ENCODE measurements at places on chromosomes 13 and 19.

GRCh38 chr19:317710-318508 lies 26.7 kb downstream of the MIER2 start:
- no peak for DNase-seq

DNA sequence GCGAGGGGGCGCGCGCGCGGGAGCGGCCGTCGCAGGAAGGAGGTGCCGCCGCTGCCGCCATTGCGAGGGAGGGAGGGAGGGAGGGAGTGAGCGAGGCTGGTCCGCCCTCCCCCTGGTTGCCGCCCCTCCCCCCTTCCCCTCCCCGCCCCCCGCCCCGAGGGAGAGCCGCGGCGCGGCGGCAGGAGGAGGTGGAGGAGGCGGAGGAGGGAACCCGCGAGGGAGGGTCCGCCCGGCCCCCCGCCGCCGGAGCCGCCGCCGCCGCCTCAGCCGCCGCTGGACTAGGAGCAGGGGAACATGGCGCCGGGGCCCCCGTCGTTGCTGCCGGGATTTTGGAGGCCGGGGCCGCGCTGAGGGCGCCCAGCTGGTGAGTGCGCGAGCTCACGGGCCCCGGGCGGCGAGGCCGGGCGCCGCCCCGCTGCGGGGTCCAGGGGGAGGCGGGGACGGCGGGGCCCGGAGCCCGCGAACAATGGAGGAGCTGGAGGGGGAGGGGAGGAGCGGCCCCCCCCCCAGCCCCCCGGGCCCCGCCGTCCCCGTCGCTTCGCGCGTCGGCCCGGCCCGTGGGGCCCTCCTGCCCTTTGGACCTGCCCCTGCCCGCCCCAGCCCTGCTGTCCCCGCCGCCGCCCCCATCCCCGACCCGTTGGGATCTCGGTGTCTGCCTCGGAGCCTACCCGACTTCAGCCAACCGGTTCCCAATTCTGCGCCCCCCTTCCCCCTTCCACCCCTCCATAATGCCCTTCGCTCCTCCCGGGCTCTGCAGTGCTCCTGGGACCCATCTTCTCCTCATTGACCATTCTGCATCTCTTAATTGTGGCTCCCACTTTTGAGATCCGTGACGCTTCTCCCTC lies at the start of gene ARHGAP35:
ARHGAP35 (plus strand) TSS at position 152 of the 845 bp plus-strand sequence. CDS start 57,679 bp downstream, outside the sequence.
- DNase-seq = no peak

GRCh38 chr13:102286326-102286725 lies 115.5 kb downstream of the FGF14 start:
- DNase-seq = no peak

- peak; percentile 50 for DNase-seq
Observed at GRCh38 chr19:42201489-42202289, 15.8 kb downstream of the DEDD2 start.

DNA sequence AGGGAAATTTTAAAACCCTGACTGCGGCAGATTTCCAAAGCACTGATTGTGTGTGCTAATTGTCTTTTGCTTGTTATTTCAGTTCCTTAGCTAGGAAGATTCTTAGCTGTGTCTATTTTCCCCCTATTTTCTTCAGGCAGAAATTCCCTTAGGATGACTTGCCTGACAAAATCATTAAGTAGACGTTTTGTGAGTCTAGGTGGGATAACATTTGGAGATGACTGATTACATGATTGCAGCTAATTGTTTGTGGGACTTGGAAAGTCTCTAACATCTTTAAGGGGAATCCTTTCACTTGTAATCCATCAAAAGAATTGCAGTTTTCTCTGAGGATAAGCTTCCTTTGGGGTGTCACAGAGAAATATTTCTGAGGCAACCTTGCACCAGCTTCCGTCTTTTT lies 228.0 kb downstream of the OXGR1 start:
- DNase-seq = no peak

- DNase-seq = no peak
Observed at GRCh38 chr13:35886332-35887114, 244.7 kb downstream of the DCLK1 start.

GRCh38 chr13:35343417-35343816 lies 133.1 kb downstream of the MAB21L1 start:
- no peak for DNase-seq

DNA sequence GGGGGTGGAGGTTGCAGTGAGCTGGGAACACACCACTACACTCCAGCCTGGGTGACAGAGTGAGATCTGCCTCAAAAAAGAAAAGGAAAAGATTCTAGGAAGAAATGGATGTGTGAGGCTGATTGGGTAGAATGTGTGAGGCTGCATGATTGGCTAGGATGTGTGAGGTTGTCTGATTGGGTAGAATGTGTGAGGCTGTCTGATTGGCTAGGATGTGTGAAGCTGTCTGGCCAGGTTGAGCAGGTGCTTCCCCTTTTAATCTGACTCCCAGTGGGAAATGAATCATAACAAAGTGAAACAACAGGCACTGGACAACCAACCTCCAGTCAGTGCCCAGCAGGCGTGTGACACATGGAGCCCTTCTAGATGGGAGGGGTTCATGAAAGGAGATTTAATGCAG lies 14.7 kb downstream of the C13orf46 start:
- no peak for DNase-seq

- no peak for DNase-seq
Observed at GRCh38 chr13:35198613-35199200, 256.6 kb downstream of the NBEA start.

DNA sequence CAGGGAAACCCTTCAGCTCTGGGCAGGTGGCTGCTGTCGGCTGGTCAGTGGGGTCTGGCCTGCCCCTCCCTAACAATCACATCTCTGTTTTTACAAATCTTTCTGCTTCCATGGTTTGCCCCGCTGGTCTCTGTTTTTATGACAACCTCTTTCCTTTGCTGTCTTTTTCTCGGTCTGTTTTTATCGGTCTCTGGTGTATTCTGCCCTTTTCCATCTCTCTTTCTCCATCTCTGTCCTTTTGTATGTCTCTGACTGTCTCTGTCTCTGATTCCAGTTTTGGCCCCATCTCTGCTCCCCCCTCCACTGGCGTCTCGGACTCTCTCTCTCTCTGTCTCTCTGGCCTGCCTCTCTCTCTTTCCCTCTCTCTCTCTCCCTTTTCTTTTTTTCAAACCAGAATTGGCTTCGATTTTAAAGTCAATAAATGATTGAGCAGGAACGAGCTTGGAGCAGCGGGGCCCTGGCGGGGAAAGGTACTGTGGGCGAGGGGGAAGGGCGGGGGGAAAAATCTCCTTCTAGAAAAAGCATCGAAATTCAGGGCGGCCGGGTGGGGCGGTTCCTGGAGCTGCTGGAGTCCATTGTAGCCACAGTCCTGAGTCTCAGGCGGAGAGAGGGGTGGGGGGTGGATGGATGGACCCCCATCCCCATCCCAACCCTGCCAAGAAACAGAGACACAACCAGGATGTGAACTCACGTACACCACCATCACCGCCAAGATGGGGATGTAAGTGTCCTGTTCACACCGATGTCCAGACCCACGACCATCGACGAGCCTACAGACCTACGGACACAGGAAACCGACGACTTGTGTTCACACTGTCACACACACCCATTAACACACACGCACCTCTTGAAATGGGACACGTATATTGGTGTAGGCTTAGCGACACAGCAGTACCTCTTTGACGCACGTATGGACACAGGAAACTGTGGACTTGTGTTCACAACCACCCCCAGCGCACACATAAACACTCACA lies 3.0 kb downstream of the NFIX start:
- no peak for DNase-seq

GRCh38 chr13:33014291-33014690 lies 1.9 kb upstream of the KL start:
- no peak for DNase-seq

- no peak for DNase-seq
Observed at GRCh38 chr13:30963791-30964190, 31.3 kb downstream of the TEX26 start.

DNA sequence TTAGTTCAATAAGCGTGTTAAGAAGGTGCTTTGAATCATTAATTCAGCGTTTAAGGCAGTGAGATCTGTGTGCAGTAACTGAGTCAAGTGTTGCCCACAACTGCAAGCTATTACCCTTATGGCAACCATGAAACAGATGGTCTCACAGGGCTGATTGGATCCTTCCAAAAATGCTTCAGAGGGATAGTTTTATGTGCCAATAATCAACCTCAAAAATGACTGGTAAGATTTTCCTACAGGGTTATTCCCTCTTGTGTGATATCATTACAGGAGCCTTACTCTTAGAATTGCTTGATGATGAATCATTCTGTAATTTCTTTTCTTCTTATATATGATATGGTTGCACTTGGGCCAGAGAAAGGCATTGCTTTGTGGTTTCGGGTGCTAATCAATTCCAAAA lies 1299.2 kb upstream of the ATXN8OS start:
- DNase-seq = no peak

DNA sequence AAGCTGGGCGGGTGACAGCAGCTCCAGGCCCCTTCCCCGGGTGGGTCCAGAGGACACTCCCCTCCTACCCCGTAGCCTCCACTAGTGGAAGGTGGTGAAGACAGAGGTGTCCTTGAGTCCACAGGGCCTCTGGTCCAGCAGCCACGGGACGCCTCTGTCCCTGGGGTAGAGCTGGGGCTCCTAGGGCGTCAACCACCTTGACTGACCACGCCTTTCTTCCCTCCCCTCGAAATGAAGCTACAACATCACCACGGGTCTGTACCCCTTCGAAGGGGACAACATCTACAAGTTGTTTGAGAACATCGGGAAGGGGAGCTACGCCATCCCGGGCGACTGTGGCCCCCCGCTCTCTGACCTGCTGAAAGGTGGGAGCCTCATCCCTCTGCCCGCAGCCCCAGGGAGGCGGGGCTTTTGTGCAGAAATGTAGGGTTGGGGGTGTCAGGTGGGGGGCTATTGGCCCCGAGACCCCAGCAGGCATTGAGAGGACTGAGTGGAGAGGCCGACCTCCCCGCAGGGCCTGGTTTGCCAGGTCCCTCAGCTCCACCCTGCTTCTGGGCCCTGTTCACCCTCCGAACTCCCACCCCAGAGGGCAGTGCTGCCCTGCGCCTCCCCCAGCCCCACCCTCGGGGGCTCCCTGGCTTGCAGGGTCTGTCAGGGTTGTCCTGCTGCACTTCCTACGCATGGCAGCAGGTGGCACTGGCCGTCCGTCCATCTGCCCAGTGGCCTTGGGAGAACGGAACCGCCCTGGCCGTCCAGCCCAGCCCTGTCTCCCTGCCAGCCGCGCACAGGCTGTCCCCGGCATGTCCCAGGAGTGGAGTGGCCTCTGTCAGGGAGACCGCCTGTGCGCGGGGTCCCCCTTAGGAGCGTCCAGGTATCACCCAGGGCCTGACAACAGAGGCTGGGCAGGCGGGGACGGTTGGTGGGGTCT lies 15.7 kb downstream of the STK11 start:
- DNase-seq = no peak

GRCh38 chr13:71325556-71325955 lies 541.4 kb downstream of the DACH1 start:
- no peak for DNase-seq

GRCh38 chr13:78393286-78394142 lies 209.8 kb downstream of the POU4F1 start:
- no peak for DNase-seq

GRCh38 chr19:5678071-5678718 lies 2.1 kb downstream of the MICOS13 start:
- DNase-seq = no peak

DNA sequence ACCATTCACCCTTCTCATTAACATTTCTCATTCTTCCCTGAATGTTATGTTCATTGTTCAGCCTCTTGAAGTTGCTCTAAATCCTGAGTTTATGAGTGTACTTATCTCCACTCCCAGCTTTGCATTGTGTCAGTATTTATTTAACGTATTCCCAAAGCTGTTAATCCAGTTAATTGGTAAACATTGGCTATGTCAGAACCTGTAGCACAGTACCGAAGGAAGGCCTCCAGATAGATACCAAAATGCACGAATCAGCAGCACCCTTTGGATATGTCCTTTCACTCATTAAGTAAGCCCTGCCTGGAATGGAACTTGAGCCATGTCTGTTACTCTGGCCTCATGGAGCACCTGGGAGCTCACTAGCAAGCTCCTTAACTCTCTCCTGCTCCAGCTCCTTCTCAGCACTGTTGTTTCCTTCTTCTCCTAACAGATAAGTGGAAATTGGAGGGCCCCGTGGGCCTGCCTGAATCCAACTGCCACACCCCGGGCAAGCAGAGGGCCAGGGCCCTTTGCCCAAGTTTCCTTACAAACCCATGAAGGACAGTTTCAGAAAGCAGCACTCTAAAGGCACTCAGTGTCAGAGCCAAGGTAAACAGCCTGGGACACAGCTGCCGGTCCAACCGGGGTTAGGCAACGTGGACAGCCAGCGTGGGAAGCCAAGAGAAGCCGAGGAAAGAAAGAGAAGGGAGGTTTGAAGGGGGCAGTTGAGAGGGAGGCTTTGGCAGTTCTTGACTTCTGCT lies 155.0 kb upstream of the SERP2 start:
- no peak for DNase-seq

GRCh38 chr13:72384879-72385278 lies 342.6 kb downstream of the MZT1 start:
- no peak for DNase-seq

DNA sequence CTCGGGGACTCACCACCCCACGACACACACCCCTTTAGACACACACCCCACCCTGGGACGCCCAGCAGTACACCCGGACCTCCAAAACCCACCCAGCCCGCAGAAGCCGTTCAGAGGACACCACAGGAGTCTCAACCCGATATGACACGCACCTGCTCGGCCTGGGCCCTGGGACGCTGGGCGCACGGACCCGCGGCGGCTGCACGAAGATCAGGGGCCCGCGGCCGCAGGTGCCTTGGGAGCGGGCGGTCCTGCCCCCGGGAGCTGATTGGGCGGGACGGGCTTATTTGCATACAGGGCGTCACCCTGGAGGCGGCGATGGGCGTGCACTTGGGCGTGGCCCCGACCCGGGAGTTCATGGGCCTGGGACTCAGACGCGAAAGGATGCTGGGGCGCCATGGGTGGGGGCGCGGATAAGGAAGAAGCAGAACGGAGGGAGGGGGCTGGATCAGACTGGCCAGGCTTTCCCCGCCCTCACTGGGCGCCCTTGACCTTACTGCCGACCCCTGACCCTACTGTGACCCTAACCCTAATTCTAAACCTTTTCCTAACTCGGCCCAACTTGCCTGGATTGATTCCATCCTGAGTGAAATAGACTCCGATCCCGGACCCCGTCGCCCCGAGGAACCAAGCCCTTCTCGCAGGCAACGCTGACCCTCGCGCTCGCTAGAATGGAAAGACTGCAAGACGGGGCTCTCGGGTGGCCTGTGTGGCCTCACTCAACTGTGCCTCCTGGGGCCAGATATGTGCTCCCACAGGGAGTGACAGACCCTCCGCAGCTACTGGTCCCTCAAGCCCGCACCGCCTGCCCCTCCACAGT lies at the start of gene MEF2B:
MEF2B (minus strand) TSS at position 211 of the 820 bp plus-strand sequence. CDS start 19,528 bp downstream, outside the sequence.
- no peak for DNase-seq

- peak; percentile 16 for DNase-seq
Observed at GRCh38 chr19:34345947-34346351, 19.0 kb upstream of the GPI start.

- DNase-seq = no peak
Observed at GRCh38 chr13:110340812-110341444, 33.8 kb downstream of the COL4A2 start.
